ENCODE measurements at places on chromosomes 1 and 21. TPM values are rescaled to one million over a fixed set of nuclear protein-coding genes. Genes with fewer than 3 reads are reported as not detected.

- H3K36me3 ChIP-seq, result no peaks in the 10 kb centered on the region
- no peak for DNase-seq
- H3K27me3 ChIP-seq, result peaks cover 21% of the 10 kb centered on the region
- H3K4me3 ChIP-seq, result peak overlapping the region; percentile 45
- no peak overlapping the region for H3K27ac ChIP-seq
- H3K4me1 ChIP-seq, result peaks cover 4% of the 10 kb centered on the region
Observed at GRCh38 chr1:37752213-37752582, 12.7 kb downstream of the EPHA10 start.

GRCh38 chr1:85220756-85221201 lies 20.0 kb upstream of the SYDE2 start:
- DNase-seq, result no peak
- H3K27ac ChIP-seq, result no peak overlapping the region
- H3K4me3 ChIP-seq, result no peak overlapping the region
- H3K4me1 ChIP-seq, result no peaks in the 10 kb centered on the region

- H3K4me1 ChIP-seq, result no peaks in the 10 kb centered on the region
- no peak overlapping the region for H3K4me3 ChIP-seq
- no peaks in the 10 kb centered on the region for H3K27me3 ChIP-seq
- no peak for DNase-seq
- no peak overlapping the region for H3K27ac ChIP-seq
Observed at GRCh38 chr1:216183454-216183853, 239.8 kb downstream of the USH2A start.

DNA sequence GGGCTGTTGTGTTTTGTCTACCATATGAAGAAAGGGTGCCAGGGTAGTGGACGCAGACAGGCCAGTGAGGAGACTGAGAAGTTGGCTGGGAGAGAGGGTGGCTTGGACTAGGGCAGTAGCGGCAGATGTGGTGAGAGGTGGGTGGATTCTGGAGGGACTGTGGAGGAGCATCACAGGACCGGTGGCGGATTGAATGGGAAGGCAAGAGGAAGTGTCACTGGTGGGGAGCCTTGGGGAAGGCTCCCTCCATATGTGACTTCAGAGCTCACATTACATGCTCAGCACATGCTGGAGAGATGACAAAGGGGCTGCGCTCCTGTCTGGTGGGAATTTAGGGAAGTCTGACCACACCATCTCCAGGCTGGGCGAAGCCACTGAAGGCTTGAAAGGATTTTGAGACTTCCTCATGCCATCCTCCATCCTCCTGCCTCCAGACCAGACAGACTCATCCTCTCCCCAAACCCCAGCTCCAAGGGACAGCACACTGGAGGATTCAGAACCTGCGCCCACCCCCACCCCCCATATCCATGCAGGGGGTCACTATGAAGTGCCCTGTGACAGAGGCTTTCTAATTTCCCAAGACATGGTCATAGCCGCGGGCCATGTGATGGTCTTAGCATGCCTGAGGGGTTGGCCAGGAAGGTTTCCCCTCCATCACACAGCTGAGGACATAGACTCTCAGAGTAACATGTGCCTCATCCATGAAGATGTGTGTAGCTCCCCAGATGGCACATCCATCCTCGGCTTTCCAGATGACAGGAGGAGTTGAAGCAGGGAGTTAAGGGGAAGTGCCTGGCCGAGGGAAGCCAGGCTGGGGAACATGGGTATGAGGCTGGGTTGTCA lies 138.8 kb upstream of the WNT4 start:
- H3K4me1 ChIP-seq, result no peaks in the 10 kb centered on the region
- H3K4me3 ChIP-seq, result no peak overlapping the region
- DNase-seq, result no peak
- H3K27ac ChIP-seq, result no peak overlapping the region

- H3K27ac ChIP-seq, result no peak overlapping the region
- no peaks in the 10 kb centered on the region for H3K4me1 ChIP-seq
- no peak for DNase-seq
- H3K27me3 ChIP-seq, result no peaks in the 10 kb centered on the region
Observed at GRCh38 chr21:25002676-25003075, 604.6 kb downstream of the MRPL39 start.

- H3K27ac ChIP-seq, result no peak overlapping the region
- H3K4me1 ChIP-seq, result peaks cover 20% of the 10 kb centered on the region
- no peaks in the 10 kb centered on the region for H3K27me3 ChIP-seq
- H3K4me3 ChIP-seq, result no peak overlapping the region
Observed at GRCh38 chr1:40662151-40662550, 3.3 kb downstream of the RIMS3 start.

GRCh38 chr1:224605482-224606181 lies 10.5 kb upstream of the CNIH3 start:
- H3K27ac ChIP-seq, result no peak overlapping the region
- no peaks in the 10 kb centered on the region for H3K4me1 ChIP-seq
- H3K27me3 ChIP-seq, result peaks cover 12% of the 10 kb centered on the region
- H3K4me3 ChIP-seq, result no peak overlapping the region
- no peaks in the 10 kb centered on the region for H3K36me3 ChIP-seq

DNA sequence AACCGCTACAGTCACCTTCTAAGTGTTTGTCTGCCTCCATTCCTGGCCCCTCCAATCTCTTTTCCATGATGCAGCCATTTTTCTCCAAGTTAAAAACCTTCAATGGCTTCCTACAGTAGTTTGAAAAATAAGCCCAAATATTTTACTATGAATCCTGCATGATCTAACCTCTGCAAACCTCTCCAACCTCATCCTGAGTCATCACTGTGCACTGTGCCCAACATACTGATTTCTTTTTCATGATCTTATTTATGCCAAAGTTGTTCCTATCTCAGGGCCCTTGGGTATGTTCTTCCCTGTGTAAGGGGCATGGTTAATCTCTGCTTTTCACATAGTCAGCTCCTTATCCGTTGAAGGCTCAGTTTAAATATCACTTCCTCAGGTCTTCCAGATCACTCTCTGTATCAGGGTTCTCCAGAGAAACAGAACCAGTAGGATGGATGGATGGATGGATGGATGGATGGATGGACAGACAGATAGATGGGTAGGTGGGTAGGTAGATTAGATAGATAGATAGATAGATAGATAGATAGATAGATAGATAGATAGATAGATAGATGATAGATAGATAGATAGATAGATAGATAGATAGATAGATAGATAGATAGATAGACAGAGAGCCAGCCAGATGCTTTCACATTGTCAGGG lies 18.1 kb upstream of the PTPN14 start:
- H3K36me3 ChIP-seq, result no peaks in the 10 kb centered on the region
- DNase-seq, result no peak
- H3K4me1 ChIP-seq, result no peaks in the 10 kb centered on the region
- no peak overlapping the region for H3K27ac ChIP-seq
- H3K27me3 ChIP-seq, result peaks cover 22% of the 10 kb centered on the region

DNA sequence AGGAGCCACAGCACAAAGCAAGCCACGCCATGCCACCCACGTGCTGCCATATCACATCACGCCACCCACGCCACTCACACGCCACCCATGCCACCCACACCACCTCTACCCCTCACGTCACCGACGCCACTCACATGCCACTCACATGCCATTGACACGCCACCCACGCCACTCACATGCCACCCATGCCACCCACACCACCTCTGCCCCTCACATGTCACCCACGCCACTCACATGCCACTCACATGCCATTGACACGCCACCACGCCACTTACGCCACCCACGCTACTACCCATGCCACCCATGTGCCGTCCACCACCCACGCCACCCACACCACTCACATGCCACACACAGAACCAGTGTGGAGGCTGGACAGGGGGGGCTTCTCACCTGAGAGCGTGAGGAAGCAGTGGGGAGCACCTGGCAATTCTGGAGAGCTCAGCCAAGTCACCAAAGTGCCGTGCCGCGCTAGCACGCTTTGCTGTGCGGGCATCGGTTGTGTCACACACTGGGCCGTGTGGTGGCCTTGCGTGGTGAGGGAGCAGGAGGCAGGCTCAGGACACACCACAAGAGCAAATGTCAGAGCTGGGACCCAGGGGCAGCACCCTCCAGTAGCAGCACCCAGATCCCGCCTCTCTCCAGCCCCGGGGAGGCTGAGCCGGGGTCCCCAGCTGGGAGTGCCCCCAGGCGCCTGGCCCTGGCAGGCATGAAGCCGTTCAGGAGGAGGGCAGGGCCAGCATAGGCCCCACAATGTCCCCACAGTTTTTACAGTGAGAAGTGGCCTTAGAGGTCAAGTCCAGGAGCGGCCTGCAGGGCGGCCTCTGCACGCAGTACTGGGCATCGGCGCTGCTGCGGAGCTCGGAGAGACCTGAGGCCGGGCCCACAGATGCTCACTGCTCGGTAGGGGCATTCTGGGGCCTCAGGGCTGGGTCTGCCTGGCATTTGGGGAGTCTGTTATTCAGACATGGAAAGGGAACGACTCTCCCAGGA lies 70.0 kb downstream of the AGPAT3 start:
- H3K4me3 ChIP-seq, result no peak overlapping the region
- H3K27me3 ChIP-seq, result no peaks in the 10 kb centered on the region
- H3K36me3 ChIP-seq, result no peaks in the 10 kb centered on the region

DNA sequence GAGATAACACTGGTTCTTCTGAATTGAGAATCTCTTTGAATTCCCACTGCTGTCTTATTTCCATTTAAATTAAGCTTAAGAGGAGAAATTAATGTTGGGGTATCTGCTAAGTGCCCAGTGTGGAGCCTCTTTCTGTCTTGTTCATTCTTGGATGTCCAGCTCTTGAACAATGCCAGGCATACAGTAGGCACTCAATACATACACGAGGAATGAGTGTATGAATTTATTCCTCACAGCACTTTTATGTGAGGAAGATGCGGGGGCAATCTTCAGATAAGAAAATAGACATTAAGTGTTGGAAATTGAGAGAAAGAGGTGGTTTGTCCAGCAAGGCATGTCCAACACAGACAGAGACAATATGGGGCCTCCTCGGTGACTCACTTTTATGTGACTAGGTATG lies 11.8 kb upstream of the ATF3 start:
- H3K27me3 ChIP-seq, result peaks cover 21% of the 10 kb centered on the region
- peak overlapping the region; percentile 94 for H3K27ac ChIP-seq
- peaks cover 16% of the 10 kb centered on the region for H3K4me1 ChIP-seq
- no peaks in the 10 kb centered on the region for H3K36me3 ChIP-seq

GRCh38 chr1:115184260-115184950 lies 95.1 kb upstream of the TSPAN2 start:
- peaks cover 17% of the 10 kb centered on the region for H3K27me3 ChIP-seq
- DNase-seq, result no peak
- H3K36me3 ChIP-seq, result no peaks in the 10 kb centered on the region

GRCh38 chr1:116154536-116154935 lies 43.3 kb downstream of the MAB21L3 start:
- H3K27ac ChIP-seq, result no peak overlapping the region
- no peak overlapping the region for H3K4me3 ChIP-seq
- DNase-seq, result no peak

DNA sequence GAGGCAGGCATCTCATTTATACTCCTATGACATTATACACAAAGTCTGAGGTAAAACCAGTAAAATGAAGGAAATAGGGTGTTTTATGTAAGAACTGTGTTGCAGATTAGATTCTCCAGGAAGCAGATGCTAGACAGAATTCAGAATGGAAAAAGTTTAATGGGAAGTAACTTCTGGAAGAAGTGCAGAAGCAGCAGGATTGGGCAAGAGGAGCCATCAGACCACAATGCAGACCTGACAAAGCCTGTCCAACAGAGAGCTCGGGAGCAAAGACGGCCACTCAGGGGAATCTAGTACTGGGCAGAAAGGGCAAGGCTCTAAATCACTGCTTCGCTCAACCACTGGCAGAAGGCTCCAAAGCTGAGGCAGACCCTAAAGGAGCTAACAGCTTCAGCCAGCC lies 33.7 kb downstream of the FBXO42 start:
- no peaks in the 10 kb centered on the region for H3K27me3 ChIP-seq
- H3K4me3 ChIP-seq, result no peak overlapping the region
- DNase-seq, result no peak
- peaks cover 5% of the 10 kb centered on the region for H3K36me3 ChIP-seq
- peaks cover 21% of the 10 kb centered on the region for H3K4me1 ChIP-seq

DNA sequence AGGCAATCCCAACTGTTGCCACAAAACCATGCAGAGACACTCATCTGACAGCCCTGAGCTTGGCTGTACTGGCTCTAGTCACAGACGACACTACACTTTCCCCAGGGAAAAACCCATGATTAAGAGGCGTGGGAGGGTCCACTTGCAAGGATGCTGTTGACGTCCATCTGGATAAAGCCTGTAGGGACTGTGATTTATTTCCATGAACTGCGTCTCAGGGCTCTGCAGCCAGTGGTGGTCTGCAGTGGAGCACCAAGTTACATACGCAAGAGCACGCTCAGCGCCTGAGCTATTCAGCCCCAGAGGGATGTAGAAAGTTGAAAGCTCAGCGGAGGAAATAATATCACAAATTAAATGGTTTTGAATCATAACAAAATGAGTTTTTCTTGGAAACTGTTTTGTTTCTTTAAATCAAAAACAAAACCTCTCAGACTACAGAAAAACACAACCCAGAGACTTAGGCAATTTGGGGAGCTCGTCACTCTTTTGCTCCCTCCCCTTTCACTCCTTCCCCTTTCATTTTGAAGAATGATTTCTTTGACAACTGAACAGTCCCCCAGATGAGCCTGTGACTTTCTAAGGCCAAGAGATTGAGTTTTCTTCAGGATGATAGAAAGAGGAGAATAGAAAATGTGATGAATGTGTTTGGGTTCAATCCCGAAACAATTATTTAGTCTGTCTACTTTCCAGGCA lies 71.2 kb downstream of the NGF start:
- no peaks in the 10 kb centered on the region for H3K36me3 ChIP-seq
- no peaks in the 10 kb centered on the region for H3K4me1 ChIP-seq
- no peak overlapping the region for H3K4me3 ChIP-seq
- H3K27me3 ChIP-seq, result peaks cover 16% of the 10 kb centered on the region
- H3K27ac ChIP-seq, result no peak overlapping the region
- no peak for DNase-seq

DNA sequence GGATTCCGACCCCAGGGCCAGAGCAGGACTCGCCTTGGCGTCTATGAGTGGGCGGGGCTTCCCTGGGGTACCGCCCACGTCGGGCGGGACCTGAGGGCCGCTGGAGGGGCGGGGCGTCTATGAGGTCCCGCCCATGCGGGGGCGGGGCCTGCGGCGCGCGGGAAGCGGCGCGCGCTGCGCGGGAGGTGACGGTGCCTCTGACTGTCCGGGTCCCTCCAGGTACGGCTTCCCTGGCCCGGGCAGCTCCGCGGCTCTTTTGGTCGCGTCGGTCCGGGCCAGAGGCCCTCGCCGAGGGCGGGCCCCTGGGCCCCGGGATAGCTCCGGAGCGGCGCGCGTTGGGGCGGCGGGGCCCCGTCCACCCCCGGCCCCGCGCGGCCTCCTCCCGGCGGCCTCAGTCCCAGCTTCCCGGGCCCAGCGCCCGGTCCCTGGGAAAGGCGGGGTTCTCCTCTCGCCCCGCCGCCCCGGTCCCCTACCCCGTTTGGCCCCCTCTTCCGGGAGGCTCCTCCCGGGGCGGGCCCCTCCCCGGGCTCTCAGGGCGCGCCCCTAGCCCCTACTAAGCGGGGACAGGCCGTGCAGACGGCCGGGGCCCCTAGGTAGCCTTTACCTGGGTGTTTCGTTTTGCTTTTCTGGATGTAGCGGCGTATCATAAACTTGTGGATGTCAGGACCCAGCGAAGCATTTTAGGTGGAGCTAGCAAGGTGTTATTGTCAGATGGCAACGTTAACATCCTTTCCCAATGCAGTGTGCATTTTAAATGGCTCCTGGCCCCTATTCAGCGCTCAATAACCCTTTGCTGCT lies at the start of gene CHAF1B:
CHAF1B (plus strand) TSS at position 160 of the 798 bp plus-strand sequence. CDS start 745 bp downstream, outside the sequence.
- no peak within 1 kb of the TSS for H3K27ac ChIP-seq
- H3K27me3 ChIP-seq, result no peaks in the 10 kb centered on the region
- peaks cover 5% of the 10 kb centered on the region for H3K36me3 ChIP-seq
- DNase-seq, result peak; percentile 88
- H3K4me3 ChIP-seq, result peak within 1 kb of the TSS; percentile 84
- peaks cover 15% of the 10 kb centered on the region for H3K4me1 ChIP-seq

Gene LYPD8
- not detected for total RNA-seq

Gene HCN3
- 2.0 TPM for total RNA-seq

Gene DNAH14
- total RNA-seq, result 1.4 TPM

Gene HSD3B1
- not detected for total RNA-seq

Gene SAMD11
- not detected for total RNA-seq

Gene AK5
- total RNA-seq, result not detected

Gene INAVA
- total RNA-seq, result 0.25 TPM

Data from natural killer cell treated with Interleukin-12 subunit alpha and Interleukin-12 subunit beta and Interleukin-15 and Interleukin-18, amount 100 ng/mL, for 72 hours (primary cell).